ENCODE measurements at places on chromosomes 4 and X.
A peak's percentile ranks its signal among the peaks of the same experiment; 100 is the strongest.

DNA sequence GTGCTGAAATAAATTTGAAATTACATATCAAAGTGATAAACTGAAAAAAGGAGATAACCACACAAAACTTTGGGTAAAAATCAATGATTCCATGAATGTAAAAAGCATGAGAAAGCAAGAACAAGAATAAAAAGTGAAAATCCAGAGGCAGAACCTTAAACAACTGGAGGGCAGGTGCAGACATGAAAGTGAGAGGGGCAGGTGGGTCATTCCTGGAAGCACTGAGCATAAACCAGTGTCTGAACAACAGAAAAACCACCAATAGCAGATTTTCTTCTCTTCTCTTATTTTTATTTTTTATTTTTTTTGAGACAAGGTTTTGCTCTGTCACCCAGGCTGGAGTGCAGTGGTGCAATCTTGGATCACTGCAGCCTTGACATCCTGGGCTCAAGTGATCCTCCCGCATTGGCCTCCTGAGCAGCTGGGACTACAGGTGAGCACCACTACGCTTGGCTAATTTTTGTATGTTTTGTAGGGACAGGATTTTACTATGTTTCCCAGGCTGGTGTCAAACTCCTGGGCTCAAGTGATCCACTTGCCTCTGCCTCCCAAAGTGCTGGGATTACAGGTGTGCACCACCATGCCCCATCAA lies 46.8 kb upstream of the GPR78 start:
- DNase-seq, result no peak

GRCh38 chrX:122703762-122704161 lies 480.3 kb upstream of the GRIA3 start:
- DNase-seq, result no peak

- DNase-seq, result no peak
These were observed 17.6 kb downstream of the SLC2A9 start for GRCh38 chr4:10003666-10004065.

GRCh38 chr4:135385830-135386581 lies 1184.4 kb upstream of the PABPC4L start:
- no peak for DNase-seq

- DNase-seq, result no peak
These were observed 13.0 kb upstream of the ARX start for GRCh38 chrX:25028726-25029125.

GRCh38 chr4:6779667-6780565 lies 2.6 kb upstream of the KIAA0232 start:
- DNase-seq, result no peak

GRCh38 chr4:101271516-101271915 lies 75.8 kb downstream of the PPP3CA start:
- no peak for DNase-seq

GRCh38 chr4:76499461-76499860 lies 64.4 kb downstream of the SHROOM3 start:
- no peak for DNase-seq

DNA sequence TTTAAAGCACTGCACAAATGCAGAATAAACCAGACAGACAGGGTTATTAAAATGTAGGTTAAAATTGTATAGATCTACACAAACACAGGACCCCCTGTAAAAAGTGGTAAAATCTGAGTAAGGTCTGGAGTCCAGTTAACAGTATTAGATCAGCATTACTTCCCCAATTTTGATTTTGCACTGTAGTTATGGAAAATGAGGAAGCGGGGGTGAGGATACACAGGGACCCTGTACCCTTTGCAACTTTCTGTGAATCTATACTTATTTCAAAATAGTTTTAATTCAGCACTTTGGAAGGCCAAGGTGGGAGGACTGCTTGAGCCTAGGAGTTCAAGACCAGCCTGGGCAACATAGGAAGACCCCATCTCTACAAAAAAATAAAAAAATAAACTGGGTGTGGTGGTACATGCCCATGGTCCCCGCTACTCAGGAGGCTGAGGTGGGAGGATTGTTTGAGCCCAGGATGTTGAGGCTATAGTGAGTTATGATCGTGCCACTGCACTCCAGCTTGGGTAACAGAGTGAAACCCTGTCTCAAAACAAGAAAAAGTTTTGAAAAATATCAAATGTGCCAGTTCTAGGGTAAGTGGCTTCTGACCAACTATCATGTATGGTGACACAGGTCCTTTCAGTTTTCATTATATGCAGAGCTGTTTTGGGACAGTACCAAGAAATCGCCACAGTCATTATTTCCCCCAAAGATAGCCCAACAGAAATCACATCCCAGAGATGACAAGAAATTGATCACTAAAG lies 17.7 kb downstream of the SEL1L3 start:
- no peak for DNase-seq

DNA sequence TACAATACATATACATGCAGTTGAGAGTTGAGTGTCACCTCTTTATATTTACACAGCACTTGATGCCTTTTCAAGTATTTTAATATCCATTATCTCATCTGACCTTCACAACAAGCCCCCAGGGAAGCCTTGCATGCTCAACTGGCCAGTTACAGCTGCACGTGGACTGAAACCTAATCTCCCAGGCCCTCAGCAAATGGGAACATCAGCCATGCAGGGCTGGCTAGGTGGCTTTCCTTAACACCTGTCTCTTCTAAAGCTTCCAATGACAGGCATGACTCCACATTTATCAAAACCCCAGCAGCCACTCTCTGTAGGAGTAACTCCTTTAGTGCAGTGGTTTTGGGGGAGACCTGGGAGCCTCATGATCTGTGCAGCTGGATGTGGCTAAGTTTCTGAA lies 56.4 kb downstream of the PHKA2 start:
- DNase-seq, result no peak

DNA sequence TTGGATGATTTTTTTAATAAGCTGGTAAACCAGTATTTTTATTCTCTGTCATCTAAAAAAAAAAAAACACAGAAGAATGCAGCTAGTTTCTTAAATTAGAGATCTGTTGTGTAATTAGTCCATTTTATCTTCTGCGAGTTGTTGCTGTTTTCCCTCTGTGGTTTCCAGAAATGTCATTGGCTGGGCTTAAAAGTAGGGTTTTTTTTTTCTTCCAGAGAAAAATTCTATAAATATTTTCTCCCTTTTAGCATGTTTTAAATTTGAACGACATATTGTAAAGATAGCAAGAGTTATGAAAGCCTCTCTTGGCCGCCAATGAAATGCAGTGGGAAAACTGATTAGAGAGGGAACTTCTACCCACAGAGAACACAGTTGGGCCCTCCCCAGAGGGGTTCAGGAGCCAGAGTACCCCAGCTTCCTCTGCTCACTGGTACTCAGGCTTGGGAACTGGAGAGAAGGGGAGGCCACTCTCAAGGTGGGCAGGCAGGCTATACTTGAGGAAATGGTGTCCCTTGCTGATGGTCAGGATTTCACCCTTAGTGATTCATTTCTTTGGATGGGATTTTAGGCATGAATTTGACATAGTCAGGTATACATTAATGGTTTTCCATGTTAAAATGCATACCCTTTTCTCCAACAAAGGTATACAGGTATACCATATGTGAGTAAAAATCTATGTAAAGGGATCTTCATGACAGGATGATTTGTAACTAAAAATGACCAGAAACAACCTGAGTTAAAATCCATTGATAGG lies 166.1 kb downstream of the BCOR start:
- DNase-seq, result no peak

GRCh38 chr4:54440394-54441136 lies 211.5 kb downstream of the PDGFRA start:
- peak; percentile 33 for DNase-seq

DNA sequence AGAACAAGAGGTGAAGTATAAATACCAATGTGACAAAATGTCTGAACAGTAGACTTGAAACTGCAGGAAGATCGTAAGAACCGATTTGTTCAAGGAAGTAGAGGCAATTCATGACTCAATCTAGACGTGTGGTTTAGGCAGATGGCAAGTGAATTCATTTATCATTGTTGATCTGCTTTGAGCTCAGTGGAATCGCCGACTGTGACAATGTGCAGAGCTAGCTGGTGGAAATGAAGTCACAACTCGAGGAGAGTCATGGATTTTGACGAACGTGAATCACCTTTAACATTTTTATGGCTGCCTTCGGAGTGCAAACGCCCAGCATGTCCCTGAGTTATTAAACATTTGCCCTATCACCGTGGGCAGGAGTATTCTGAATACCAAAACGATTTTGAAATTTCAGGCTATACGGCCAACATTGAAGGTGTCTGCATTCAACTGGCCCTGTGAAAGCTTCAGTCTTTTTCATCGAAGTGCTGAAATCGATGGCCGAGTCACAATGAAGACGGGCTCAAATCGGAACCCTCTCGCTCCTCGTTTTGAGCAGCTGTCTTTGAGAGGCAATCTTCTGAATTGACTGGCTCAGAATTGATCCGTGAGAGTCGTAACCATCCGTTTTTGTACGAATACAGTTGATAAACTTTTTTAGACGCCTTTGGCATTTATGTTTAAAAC lies 689 bp upstream of the OGT start:
- no peak for DNase-seq

DNA sequence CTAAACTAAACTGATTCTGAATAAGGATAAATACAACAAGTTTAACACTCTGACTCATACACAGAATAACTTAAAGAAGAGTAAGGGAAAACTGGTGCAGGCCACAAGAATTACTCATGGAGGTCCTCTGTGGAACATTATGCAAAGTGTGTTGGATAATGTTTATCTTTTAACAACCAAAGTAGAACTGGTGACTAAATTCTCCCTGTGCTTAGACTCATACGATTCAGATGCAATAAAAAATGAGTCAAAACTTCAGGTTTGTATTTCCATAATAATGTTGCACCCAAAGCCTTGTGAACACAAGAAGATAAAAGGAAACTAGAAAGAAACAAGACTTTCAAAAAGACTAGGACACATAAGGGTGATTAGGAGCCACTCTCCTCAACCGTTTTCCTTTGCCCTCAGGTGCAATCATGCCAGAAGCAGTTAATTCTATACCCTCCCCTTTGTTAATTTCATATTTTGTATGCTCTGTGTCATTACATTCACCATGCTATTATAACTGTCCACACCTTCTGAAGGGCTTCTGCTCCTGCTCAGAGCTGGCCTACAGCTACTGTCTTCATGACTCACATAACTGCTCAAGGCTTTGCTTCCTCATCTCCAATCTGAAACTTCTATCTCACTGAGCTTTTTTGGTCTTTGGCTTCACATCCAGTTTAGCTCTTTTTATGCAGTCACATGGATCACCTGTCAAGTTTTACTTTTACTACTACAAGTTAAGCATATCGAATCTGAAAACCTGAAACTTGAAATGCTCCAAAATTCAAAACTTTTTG lies 60.2 kb downstream of the KCNIP4 start:
- no peak for DNase-seq

DNA sequence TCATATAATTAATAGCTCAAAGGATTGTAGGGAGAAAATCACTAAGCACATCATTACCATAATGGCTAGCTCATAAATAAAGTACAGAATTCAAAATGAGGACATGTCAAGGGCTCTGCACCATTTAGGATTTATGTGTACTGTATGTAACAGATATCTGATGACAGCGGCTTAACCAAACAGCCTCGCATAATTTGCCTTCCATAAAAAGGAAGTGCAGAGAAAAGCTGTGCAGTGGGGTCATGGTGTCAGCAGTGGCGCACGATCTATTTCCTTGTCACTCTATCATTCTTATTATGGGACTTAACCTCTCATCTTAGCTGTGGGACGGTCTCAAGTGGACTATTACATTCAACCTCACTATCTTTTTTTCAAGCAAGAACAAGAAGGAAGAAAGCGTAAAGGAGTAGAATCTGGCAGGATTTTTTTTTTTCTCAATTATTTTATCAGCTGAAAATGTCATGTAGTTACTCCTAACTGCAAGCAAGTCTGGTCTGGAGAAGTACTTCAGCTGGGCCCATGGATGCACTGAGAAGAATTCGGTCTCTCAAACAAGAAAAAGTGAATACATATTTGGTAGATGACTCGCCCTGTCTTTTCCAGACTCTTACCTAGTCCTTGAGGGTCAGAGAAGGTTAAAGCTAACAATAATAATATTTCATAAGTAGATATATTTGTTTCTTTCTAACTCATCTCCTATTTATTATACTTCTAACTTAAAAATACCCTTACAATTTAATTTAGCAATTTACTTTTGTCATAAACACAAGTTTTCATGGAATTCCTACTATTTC lies 94.6 kb downstream of the COX18 start:
- DNase-seq, result no peak

DNA sequence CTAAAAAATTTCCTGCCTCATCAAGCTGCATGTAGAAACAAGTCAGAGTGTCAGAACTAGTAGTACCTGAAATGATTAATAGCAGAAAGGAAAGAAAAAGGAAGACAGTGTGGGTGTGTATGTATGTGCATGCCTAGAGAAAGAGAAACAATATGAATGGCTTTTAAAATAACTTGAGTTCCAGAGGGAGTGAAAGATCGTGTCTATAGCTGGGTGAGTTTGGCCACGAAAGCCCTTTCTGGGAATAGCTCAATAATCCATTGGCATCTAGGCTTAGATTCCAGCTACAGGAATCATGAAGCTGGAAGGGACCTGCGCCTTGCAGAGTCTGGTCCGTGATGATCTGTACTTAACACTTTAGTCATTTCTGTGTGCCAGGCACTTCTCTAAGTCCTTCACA lies 195.6 kb downstream of the RAPGEF2 start:
- DNase-seq, result no peak

- DNase-seq, result no peak
These were observed 14.4 kb upstream of the VCX start for GRCh38 chrX:7828594-7828993.

DNA sequence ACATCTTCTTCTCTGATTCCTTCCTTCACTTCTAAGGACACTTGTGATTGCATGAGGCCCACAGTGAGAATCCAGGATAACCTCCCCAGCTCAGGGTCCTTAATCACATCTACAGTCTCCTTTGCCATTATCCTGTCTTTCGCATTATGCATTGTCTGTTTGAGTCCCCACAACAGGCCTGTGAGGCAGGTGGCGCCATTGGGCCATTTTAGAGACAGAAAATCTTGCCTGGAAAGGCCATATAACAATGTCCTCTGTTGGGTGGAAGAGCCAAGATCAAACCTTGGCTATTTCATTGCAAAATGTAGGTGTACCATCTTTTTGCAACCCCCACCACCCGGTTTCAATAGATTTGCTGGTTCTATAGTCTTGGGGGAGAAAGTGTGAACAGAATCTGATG lies 11.8 kb upstream of the DCUN1D4 start:
- peak; percentile 12 for DNase-seq

- peak; percentile 4 for DNase-seq
These were observed 62.5 kb upstream of the NFKB1 start for GRCh38 chr4:102438396-102439235.

DNA sequence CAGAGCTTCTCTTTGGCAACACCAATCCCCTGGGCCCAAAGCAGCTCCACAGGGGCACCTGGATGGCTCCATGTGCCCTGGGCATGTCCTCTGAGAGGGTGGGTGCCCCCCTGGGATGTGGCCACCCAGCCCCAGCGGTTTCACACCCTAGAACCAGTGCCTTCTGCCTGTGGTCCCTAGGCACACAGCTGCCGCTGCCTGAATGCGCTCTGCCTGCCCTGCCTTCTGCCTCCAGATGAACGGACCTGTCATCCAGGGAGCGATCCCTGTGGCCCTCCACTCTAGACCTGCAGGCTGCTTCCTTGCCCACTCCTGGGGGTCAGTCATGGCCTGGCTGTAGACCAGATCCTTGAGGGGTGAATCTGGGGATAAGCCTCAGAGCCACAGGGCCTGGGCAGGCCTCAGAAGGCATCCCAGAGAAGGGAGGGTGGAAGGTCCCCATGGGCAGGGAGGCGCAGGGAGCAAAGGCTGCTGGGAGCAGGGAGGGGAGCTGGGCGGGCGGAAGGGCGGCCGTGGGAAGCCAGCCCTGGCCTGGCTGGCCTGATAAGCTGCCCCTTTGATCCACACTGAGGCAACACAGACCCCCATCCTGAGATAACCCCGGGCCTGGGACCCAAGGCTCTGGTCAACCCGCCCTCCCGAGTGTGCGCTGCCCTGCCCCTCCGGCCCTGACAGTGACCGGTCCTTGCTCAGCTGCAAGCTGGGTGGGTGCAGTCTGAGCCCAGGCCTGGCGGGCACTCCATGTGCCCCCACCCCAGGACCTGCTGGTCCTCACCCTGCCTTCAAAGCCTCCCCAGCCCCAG lies 8.1 kb upstream of the FGFR3 start:
- no peak for DNase-seq

Measured in NCI-H1048 (cell line).